ENCODE measurements at places on chromosomes 2 and 18.

DNA sequence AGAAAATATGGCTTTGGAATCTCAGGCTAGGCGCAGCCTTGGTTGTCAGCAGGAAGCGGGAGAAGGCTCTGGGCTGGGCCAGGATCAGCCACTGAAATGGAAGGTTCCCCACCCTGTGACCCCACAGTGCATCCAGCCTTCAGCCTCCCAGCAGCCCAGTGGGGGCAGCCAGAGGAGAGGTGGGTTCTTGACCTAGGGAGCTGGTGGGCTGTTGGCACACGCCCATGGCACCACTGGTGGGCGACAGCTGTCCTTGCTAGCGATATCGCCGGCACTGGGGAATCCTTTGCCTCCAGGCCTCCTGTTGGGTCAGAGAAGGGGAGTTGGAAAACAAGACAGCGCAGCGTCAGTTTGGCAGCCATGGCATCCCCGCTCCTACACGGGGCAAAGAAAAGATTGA, 92.4 kb downstream of the KLHL29 start:
- no peak for DNase-seq

GRCh38 chr2:64380853-64381527, 73.0 kb upstream of the LGALSL start:
- no peak for DNase-seq

DNA sequence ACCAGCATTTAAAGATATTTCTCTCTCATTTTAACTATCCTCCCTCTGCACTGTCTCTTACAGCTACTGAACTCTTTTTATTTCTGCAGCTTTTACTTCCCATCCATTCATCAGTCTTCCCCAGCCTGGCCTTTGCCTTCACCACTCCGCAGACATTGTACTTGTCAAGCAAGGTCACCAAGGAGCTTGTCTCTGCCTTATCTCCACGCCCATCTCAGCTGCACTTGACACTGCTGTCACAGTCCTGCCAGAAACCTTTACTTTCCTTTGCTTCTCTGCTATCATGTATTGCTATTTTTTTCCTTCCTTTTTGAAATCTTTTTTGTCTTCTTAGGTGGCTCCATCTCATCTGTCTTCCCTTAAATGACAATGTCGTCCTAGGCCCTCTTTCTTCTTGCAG, 147.0 kb downstream of the VWC2L start:
- no peak for DNase-seq

DNA sequence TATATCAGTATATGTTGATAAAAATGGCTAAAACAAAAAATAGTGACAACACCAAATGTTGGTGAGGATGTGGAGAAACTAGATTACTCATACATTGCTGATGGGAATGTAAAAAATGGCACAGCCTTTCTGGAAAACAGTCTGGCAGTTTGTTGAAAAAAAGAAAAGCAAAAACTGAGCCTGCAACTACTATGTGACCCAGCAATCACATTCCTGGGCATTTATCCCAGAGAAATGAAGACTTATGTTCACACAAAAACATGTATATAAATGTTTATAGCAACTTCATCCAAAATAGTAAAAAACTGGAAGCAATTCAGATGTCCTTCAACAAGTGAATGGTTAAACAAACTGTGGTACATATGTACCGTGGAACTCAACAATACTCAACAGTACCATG, 7.5 kb upstream of the KDSR start:
- DNase-seq = no peak

GRCh38 chr18:48892146-48892855, 58.5 kb downstream of the SMAD7 start:
- DNase-seq = no peak

DNA sequence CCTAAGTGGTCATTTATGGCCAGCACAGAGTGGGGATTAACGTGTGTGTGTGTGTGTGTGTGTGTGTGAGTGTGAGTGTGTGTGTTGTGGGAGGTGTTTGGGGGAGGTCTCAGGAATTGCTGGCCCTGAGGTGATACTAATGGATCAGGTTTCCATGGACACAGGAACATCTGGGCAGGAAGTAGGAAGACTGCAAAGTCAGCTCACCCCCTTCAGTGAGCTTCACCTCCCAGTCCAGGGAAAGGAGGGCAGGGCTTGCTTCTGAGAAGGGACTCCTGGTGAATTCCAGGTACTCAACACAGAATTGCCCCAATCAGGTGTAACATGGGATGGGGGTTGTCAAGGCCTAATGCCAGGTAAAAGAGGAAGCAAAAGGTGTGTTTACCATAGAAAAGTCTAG, 30.3 kb upstream of the IL1R1 start:
- no peak for DNase-seq

GRCh38 chr18:11581286-11581685, 28.1 kb upstream of the SLC35G4 start:
- DNase-seq = no peak

DNA sequence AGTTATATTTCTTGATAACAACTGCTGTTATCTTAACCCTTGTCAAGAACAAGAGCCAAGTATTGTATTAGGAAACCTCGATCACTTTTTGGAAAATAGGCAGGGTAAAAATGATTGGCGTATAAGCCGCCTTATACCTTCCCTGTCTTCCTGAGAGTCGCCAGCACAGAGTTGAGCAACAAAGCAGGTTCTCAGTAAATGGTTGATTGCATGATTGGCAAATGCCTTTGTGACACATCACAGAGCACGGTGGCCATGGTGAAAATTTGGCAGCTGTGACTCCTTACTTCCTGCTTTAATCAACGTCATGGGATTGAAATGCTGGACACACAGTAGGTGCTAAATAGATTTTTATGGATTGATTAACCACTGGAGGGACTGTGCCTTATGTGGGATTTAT, 3.9 kb upstream of the KLHL29 start:
- DNase-seq = peak; percentile 38

- DNase-seq = peak; percentile 23
These were observed 100.7 kb upstream of the MCFD2 start for GRCh38 chr2:47016172-47016913.

DNA sequence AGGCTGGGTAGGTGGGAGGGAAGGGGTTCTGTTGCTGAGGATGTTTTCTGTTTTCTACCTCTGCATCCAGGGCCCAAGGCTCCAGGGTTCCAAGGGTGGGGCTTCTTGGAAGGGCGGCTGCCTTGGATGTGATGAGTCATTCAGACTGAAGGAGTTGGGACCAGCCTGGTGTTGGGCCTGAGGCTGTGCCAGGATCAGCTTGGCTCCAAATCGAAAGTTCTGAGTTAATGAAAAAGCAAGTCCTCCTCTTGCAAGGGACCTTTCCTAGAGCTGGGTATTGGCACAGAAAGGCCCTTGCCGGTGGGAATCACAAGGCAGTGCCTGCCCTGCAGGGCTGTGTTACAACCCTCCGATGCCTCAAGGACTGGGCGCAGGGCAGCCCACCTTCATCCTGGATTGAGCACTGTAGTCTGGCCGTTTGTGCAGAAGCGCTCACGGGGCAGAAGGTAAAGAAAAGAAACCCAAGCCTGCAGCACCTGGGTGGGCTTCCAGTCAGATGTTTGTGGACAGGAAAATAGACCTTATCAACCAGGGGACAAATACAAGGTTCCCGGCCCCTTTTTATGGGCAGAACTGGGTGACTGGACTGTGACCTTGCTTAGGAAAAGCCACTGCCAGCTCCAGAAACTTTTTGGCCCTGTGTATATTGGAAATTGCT, 52.5 kb upstream of the MCFD2 start:
- DNase-seq = peak; percentile 45

DNA sequence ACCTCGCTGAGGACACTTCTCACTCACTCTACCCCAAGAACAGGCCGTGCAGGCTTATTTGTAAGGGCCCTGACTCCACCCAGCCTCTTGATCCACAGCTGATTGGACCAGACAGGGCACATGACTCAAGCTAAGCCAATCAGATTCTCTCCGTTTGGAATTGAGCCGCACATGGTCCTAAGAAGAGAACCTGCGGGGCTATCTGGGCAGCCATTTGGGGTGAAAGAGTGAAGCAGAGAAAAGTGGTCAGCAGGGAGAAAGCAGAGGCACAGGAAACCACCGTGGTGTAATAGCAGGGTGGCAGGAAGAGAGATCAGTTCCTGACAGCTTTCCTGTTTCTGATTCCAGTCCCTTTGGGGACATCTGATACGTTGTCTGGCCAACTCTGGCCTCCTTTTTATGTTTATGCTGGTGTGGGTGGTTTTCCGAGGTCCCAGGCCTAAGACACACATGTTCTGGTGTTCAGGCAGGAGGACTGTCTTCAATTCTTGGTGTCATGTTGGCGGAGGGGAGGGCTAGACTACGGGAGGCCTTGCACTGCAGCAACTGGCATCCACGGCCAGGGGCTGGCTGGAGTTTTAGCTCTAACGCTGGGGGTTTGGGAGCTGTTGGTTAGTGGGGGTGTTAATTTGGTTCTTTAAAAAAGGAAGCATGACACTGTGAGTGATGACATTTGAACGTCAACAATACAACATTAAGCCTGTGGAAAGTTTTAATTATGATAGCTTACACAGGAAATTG, 26.1 kb upstream of the SPTBN1 start:
- DNase-seq = no peak

- no peak for DNase-seq
These were observed 27.8 kb upstream of the MAT2A start for GRCh38 chr2:85511008-85511811.

- no peak for DNase-seq
These were observed 411.2 kb upstream of the ETAA1 start for GRCh38 chr2:66985906-66986305.

DNA sequence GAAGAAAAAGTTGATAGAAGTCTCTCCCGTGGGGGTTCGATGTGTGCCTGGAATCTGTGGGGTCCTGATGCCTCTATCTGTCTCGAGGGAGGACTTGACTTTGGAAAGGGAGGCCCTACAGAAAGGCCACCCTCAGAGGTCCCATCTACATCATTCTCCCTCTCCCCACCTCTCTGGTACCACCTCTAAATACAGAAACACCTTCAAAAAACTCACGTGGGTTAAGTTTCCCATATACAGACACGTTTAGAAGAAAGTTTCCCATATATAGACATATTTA, 5.3 kb upstream of the TMEM37 start:
- no peak for DNase-seq

DNA sequence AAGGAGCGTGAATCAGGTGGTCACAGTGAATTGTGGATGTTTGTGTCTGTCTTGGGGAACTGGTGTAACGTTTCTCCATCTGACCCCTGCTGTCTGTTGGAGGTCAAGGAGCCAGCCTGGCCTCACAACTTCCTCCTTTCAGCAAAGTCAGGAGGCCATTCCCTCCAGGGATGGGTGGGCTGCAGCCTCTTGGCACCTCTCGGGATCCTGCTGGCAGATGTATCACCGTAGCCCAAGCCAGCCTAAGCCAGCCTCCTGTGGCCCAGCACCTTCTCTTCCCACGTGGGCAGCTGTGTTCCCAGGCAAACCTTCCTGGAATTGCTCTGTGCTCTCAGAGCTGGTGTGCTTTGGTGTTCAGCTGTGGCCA, 30.5 kb downstream of the HPCAL1 start:
- DNase-seq = no peak

- peak; percentile 29 for DNase-seq
These were observed at the start of gene GALNT3 for GRCh38 chr2:165793779-165794535. GALNT3 (minus strand) TSS chr2:165794247; CDS start chr2:165770700, 23,547 bp downstream.

DNA sequence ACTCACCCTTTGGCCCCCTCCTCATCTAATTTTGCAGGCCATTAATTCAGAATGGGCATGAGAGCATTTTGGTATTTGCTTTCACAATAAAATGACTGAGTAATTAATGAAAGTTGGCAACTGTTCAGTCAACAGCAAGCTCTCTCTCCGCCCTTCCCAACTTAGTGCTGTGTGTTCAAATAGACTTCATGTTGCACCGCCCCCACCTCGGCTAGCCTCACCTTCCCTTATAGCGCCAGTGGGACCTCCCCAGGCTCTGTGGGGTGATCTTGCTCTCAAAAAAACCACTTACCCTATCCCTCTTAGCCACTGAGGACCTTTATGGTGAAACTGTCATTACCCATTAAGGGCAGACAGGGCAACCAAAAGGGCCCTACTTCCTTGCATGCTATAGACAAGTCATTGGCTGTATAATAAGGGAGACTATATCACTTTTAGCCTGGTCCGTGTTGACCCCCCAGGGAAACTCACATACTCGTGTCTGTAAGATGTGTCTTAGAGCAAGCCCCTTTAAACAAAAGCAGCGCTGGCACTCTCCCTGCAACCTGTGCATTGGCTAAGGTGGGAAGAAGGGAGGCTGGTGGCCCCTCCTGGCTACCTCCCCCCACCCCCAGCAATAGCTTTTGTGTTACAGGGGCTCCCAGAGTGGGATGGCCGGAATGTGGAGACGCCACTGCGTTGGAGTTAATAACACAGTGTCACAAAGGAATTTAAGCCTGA, 15.2 kb downstream of the EN1 start:
- no peak for DNase-seq

DNA sequence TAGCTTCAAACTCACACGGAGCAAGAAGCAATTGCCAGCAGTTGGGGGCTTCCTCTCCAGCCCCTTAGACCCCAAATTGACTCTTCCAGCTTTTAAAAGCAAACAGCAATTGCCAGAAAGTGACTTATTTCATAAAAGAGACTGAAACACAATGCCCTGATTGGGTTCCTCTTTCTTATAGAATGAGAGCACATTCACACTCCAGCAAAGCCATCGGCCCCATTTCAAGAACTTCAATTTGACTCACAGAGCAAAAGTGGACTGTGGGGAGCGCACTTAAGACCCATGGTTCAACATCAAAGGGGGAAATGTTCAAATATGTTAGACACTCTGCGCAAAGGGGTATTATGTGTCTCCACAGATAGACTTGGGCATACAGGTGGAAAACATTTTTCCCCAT, 484.7 kb downstream of the BCL11A start:
- DNase-seq = no peak

GRCh38 chr18:35055726-35056125, 14.5 kb downstream of the MAPRE2 start:
- DNase-seq = no peak

DNA sequence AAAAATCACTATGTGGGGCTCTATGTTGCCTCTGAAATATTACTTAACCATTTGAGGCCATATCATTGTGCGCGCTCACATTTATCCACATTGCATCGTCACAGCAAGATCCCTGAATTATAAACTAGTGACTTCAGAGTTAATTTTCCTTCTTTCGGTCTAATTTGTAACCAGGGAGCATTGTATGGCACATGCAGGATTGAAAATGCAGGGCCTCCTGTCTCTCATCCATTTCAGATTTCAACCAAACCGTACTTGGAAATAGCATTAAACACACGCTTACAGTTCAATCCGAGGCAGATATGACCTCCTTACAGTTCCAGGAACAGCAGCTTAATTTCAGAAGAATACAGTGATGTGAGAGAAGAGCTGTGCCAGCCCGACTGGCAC, 532 bp downstream of the MYOM1 start:
- no peak for DNase-seq

GRCh38 chr2:44325897-44326296, 35.4 kb downstream of the PREPL start:
- no peak for DNase-seq

DNA sequence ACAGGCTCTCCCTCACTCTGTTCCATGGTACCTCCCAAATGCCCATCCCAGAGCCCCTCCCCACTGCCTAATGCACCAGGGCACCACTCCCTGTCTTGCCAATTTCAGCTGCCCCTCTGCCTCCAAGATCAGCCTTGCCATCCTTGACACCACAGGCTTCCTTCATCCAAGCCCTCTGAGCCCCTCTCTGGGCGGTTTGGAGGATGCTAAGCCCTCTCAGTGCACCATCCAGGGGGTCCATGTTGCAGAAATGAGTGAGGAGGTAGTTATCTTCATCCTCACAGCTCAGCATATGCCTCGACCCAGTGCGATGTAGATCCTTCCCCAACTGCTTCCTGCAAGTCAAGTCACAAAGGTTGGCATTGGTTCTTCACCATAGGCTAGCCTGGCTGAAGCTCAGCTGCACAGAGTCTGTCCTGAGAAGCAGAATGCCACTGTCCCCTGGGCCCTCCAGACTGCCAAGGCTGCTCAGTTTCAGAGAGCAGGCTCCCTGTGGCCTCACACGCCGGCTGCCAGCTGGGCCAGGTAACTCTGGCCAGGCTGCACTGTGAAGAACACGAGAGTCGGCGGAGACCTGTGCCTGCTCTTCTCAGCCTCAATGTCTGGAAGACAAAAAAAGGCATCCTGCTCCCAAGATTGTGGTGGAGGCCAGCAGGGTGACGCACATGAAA, 9.9 kb upstream of the MAP3K2 start:
- no peak for DNase-seq
